ENCODE measurements at places on chromosomes 5 and 9.

DNA sequence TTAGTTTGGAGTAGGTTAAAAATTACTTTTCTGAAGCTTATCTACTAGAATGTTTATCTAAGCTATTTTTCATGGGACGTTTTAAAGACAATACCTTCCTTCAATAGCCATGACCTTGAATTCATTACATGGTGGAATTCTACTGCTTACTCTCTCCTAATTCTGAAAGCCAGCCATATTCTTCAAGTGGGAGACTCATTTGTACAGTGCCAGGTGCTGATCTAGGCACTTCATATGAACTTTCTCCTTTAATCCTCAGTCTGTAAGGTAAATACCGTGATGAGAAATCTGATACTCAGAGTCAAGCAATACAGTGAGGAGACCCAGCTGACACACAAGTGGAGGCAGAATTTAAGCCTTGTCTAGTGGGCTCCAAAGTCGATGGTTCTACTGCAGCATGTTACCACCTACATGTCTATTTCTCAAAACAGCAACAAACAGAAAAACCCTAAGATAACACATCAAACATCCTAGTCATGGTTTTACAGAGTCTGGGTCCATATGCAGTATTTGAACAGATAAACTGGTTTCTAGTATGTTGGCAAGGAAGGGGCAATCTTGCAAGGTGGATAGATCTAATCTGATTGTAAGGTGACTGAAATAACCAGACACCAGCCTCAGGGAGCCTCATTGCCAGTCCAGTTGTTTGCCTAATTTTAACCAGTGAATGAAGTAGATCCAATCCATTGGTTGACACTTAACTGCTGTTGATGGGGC lies 243.7 kb downstream of the PIK3R1 start:
- no peak for DNase-seq

- no peak for DNase-seq
These were observed 123.7 kb downstream of the PDE4D start for GRCh38 chr5:59769832-59770231.

- DNase-seq = no peak
These were observed 33.0 kb downstream of the LARP1 start for GRCh38 chr5:154788212-154788611.

GRCh38 chr9:122777935-122778627 lies 10.7 kb upstream of the OR5C1 start:
- no peak for DNase-seq

- no peak for DNase-seq
These were observed 73.1 kb downstream of the NDUFAF2 start for GRCh38 chr5:61018062-61018461.

Data from stimulated activated CD4-positive, alpha-beta T cell treated with anti-CD3 and anti-CD28 coated beads, Interleukin-12 subunit alpha, Interleukin-12 subunit beta, amount 100 ng/mL, for 48 hours (primary cell).